ENCODE measurements at places on chromosomes 13 and 19. TPM values are rescaled to one million over a fixed set of nuclear protein-coding genes. Genes with fewer than 3 reads are reported as not detected.

IGFL1 gene
- total RNA-seq = not detected

WTIP gene
- 5.5 TPM for total RNA-seq

ZNF99 gene
- total RNA-seq = not detected

FXYD1 gene
- 12.3 TPM for total RNA-seq

CEACAM21 gene
- total RNA-seq = 1.7 TPM

- no peak for DNase-seq
Measured at GRCh38 chr13:26019881-26020870, 31.6 kb downstream of the SHISA2 start.

DNA sequence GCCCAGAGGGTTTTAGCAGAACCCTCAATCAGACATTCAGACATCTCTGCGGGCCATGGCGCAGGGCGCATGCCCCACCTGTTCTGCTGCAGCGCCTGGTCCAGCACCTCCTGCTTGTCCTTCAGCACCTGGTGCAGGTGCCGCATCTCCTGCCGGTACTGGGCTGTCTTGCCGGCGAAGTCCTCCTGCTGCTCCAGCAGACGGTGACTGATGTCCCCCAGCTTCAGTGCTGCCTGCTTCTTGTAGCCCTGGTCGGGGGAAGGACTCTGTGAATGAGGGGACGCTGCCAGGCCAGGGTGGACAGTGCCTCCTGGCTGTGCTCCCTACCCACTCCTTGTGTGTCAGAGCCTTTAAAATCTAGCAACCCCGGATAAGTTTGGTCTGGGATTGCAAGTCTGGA lies 12.2 kb upstream of the SLC7A9 start:
- no peak for DNase-seq

DNA sequence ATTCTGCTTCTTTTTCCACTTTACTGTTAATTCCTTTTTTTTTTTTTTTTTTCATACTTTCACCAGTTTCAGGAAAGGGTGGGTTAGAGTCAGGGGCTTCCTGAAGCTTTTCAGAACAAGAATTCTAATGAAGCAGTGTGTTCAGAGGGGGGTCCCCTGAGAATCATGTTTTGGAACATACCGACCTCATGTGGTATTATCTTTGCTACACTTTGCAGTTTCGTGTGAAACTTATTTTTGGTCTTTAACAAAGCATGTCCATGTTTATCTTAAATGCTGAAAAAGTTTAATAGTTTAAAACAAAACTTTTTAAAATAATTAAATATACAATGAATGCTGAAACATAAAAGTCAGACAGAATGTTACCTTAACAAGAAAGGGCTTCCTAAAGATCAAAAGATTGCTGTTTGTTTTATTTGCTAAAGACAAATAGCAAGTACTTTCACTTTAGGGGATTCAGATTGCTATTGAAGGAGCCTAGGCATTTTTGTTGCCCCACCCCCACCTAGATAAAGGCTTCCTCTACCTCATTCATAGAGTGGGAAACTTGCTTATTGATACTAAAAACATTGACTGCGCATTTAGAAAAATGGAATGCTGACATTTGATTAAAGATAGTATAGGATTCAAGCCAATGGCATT lies 21.1 kb upstream of the POMP start:
- no peak for DNase-seq

- DNase-seq = no peak
Measured at GRCh38 chr19:24081056-24081455, 5.9 kb upstream of the ZNF254 start.

DNA sequence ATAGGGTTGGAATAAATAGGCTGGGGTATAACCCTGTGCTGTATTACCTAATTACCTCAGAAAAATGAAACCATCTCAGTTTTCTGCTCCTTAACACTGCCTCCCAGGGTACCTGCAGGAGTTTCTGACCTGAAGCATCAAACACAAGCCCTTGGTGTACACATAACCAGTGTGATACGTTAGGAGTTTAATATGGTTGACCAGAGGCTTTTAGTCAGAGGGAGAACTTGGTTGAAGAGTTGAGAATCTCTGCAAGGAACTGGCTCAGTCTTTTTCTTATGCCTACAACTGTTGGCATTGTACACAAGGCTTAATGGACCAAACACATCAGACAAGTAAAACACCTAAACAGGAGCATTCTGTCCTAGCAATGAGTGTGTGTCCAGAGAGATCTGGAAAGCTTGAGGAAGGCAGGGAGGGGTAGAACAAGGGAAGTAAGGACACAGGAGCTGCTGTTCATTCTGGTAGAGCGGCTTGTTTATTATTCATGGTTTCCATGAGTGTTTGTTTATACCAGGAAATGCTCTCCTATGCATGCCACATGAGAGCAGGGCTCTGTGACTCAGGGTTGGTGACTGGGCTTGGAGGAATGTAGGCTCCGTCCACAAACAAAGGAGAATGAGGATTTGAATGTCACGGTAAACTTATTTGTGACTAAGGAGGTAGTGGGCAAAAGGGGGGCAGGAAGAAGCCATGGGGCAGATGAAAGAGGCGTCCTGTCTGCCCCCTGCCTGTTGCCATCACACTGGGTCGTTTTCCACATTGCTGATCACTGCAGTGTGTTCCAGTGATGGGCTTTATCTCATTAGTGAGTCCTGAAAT lies 11.9 kb upstream of the SPATA13 start:
- DNase-seq = peak; percentile 58

DNA sequence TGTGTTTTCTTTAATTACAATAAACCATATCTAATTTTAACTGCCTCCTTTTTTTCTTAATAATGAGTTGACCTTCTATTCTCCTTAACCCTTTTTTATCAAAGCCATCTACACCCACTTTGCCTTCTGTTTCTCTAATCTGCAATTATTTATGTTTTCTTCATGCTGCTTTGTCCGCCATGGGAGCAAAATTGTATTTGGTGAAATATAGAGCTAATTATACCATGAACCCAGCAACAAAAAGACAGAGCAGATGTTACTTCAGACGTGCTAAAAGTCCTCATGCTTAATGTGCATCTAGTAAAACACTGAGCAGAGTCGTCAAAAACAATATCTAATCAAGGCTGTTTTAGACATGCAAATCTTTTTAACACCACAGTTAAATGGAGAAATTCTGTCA lies 264.7 kb downstream of the DACH1 start:
- no peak for DNase-seq

GRCh38 chr13:98033277-98034247 lies 80.1 kb downstream of the IPO5 start:
- DNase-seq = no peak

GRCh38 chr19:4224470-4224869 lies 4.9 kb upstream of the EBI3 start:
- no peak for DNase-seq

GRCh38 chr13:43805071-43805468 lies 18.3 kb upstream of the ENOX1 start:
- no peak for DNase-seq

DNA sequence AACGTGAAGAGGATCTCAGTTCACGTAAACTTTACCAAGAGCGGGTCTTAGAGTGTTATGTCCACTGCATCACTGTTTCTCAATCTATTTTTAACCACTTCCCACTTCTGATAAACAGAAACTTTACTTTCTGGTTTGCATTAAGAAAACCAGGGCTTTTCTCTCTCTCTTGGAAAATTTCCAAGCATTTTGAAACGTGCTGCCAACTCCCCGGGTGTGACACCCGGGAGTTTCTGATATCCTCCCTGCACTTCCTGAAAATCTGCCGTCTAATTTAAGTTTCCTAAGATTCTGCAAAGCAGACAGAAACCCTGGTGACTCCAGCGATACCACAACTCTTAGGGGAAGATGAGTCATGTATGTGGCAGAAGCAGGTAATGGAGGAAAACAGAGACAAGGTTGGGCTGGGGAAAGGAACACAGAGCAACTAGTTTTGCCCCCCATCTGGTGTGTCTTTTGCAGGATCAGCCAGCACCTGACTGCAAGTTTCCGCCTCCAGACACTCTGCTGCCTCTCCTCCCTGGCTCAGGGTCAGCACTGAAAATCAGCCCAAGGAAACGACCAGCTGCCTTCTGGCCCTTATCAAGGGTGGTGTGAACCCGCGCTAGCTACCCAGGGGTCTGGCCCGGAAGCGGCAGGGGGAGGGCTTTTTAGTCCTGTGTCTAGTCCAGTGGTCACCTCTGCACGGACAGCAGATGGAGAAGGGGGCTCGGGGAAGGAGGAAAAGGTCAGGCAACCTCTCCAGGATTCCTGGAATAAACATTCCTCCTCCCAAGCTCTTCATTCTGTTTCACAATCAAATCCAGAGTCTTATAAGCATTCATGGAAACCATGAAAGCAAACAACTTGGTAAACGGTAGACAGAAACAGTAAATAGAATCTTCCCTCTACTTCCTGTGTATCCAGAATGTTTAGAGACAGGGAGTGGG lies 11.3 kb upstream of the FFAR2 start:
- DNase-seq = peak; percentile 54

DNA sequence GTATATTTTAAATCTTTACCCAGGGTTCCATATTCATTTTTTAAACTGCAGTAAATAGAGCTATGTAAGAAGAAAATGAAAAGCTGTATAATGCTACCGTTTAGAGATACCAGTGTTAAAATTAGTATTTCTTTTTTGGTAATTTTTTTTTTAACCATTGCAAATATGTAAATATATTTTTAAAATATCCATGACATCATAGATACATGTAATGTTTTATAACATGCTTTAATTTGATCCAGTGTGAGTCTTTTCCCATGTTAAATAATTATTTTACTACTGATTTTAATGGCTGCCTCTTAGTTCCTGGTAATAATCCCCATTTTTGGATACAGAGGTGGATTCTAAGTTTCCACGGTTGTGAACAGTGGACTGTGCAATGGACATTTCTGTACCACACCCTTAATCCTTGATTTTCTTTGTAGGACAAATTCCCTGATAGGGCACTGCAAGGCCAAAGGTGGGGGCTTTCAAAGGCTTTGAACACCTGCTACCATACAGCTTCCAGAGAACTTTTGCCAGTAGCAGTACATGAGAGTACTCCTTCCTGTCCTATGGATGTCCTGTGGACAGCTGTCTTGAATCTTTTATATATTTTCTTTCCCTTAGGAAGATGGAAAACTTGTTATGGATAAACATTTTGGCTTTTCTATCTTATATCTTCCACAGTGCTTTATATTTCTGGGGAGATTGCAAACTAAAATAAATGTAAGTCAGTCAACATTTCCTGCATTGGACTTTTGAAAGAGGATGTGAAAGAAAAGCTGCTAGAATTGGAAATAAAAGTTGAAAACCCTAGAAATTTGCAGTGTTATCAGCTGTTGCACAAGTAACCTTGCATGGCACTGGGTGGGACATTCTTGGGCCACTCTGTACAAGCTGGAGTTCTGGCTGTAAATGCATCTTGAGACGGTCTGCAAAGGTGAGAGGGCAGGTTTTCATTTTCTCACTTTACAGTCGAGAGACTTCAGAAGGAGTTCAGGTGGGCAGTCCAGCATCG lies 46.8 kb downstream of the ARHGEF7 start:
- DNase-seq = no peak

DNA sequence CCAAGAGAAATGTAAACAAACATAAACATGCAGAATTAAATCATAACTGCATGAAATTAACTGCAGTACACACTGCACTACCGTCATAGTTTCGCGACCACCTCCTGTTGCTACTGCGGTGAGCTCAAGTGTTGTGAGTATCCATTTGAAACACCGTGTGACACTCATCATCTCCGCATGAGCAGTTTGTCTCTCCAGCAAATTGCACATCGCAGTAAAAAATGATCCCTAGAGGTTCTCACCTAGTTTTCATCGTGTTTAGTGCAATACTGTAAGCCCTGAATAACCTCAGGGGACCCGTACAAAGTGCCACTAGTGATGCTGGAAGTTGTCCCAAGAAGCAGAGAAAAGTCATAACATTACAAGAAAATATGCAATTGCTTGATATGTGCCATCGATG lies 147.7 kb downstream of the DPF1 start:
- DNase-seq = no peak

DNA sequence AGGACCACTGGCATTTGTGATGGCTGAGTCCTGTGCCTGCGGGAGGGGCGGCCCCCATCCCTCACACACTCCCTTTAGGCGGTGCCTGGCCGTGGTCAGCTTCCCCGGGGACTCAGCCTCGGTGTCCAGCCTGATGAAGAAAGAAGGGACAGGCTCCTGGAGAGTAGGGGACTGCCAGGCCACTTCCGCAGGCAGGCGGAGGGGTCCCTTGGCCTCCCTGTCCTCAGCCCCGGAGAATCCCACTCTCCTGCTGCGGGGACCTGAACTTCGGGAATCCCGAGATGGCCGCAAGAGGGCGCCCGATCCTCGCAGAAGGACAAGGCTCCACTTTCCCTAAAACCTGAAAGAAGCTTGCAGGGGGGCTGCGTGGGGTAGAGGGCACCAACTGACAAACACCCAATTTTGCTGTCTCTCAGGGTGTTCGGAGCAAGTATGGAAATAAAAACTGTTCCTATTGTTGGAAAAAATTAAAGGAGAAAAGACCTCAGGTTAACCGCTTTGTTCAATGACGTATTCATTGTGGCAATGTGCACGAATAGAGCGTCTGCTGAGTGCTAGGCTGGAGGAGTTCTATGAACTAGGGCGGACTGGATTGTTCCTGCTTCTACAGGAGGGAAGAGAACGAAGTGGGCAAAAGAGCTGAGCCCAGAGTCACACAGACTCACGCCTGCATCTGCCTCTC lies 297.3 kb downstream of the ZNF536 start:
- peak; percentile 72 for DNase-seq

DNA sequence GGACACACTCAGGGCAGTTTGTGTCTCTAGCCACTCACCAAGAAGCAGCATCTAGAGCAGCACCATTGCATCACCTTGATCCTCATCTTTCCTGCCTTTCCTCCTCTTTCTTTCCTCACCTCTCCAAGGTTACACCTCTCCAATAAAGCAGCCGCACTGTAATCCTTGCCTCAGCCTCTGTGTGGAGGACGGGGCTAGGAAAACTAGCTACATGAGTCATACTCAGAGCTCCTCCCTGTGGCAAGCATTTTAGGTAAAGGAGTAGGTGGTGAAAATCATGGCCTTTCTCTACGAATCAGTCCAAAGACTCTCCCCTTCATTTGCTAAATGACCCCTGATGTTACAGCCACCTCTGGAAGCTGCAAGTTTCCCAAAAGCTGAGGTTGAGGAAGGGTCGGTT lies 108.9 kb downstream of the DNAJC15 start:
- no peak for DNase-seq

- no peak for DNase-seq
Measured at GRCh38 chr19:46935066-46935663, 74.4 kb downstream of the ARHGAP35 start.

DNA sequence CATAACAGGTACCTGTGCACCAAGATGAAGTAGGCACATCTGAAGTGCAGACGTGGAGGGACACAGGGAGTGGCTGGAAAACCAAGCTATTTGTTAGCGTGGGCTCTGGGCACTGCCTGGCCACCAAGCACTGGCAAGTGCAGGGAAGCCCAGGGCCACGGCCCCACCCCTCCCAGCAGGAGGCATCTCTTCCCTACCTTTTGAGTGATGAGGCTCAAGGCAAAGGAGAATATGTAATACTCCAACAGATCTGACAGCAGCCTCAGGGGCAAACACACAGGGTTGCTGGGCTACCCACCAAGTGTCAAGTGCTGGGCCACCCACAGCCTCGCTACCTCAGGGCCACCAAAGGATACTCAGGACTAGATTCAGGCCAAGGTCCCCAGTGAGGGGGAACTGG lies 11.6 kb downstream of the TUBA3C start:
- no peak for DNase-seq

- no peak for DNase-seq
Measured at GRCh38 chr13:34013061-34013460, 195.1 kb downstream of the RFC3 start.

All from Peyer's patch (tissue), 4 donors.